ENCODE measurements at places on chromosomes 3 and 15.
A peak's percentile ranks its signal among the peaks of the same experiment; 100 is the strongest.

DNA sequence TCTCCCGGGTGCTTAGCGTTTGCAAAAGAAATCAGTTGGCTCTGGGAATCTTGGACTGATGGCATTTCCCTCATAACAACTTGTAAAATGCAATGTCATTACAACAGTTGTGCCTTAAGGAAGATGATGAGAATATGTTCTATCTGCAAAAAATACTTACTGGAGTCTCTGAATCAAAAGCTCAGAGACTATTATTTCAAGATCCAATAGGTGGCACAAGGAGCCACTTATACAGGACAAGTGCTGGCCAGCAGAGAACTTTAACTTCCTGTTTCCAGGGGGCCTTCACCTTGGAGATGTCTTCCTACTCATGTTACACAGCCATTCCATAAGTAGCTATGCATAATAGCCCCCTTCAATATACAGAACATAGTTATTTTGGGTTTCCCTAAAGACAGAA is 8.9 kb upstream of the RPS27L start:
- no peak for DNase-seq

GRCh38 chr15:50134524-50135024 is 15.5 kb upstream of the ATP8B4 start:
- peak; percentile 22 for DNase-seq

GRCh38 chr15:76376029-76376428 is 39.5 kb downstream of the ISL2 start:
- no peak for DNase-seq

DNA sequence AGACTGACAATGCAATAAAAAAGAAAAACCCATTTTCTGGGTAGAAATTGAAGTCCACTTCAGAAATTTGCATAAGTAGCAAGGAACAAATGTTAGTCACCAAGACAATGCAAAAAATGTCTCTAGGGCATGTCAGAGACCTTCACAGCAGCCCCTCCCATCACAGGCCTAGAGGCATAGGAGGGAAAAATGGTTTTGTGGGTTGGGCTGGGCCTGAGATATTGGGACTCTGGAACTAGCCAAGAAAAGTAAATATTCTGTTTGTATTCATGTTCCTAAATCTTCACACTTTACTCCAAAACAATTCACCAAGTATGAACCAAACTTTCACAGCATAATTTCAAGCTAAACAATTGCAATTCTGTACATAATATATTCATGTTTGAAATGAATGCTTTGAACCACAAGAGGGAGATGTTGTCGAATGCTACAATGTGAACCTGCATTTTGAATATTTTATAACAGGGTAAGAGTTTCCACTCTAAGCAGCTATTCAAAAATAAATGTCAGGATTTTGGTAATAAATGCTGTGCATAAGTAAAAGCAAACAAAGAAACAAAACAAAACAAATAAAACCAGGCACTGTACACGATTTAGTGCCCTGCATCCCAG is 429.2 kb downstream of the OTOL1 start:
- DNase-seq = no peak

- no peak for DNase-seq
These were observed 102.4 kb downstream of the ETFA start for GRCh38 chr15:76208786-76209424.

DNA sequence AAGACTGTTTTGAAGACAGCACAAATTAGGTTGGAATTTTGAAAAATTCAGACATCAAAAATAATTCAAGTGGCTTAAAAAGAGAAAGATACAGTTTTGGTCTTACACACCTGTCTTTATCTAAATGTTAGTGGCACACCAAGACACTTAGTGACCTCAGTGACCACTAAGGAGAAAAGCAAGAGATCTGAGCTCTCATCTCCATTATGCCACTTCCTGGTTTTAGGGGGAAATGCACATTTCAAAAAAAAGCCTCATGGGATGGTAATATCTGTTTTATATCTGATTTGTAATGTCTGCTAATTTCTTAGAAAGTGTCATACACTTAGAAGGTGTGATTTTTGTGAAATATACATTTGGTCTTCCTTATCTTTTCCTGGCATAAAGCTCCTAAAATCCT is 16.4 kb downstream of the IL12A start:
- no peak for DNase-seq

- DNase-seq = no peak
These were observed 13.2 kb upstream of the SLC6A6 start for GRCh38 chr3:14389166-14389606.

- DNase-seq = peak; percentile 6
These were observed at the start of gene CRTC3 for GRCh38 chr15:90529371-90530249. CRTC3 (plus strand) TSS chr15:90529923; CDS start chr15:90530072, 149 bp downstream.

- DNase-seq = no peak
These were observed 749.8 kb downstream of the NAALADL2 start for GRCh38 chr3:175608911-175609310.

DNA sequence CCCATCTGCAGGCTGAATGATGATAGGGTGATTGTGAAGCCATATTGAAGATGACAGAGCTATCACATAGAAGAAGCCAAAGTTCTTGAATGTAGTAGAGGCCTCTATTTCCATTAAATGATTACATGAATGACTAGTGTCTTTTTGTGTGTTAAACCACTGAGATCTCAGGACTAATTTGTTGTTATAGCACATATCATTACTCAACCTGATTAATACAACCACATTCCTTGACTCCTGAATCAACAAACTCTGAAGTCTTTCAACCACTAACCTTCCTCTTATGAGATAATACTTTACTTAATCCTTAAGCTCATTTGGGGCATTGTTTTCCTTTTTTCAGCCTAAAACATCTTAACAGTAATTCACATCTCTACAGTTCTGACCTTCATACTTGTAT is 564.5 kb upstream of the ADAMTS9 start:
- no peak for DNase-seq

DNA sequence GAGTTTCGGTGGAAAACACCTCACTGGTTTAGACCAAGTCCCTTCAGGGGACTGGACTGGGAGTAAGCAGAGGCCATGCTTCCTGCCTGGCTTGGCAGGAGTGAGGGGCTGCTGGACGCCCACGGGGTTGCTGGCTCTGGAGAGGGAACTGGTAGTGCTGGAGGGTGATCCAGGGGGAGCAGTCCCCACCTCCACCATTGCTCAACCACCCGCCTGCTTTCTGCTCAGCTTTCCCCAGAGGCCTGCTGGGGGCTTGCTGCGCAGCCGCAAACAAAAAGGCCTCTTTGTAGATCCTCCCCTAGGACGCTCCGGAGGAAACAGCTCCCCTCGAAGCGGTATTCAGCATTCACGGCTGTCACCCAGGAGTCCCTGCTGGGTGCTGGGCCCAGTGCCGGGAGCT is 33.5 kb downstream of the EBLN2 start:
- no peak for DNase-seq

- DNase-seq = no peak
These were observed 248.0 kb upstream of the LYSMD4 start for GRCh38 chr15:99981191-99981647.

- DNase-seq = no peak
These were observed 94.4 kb downstream of the TMCO5A start for GRCh38 chr15:38028869-38029268.

DNA sequence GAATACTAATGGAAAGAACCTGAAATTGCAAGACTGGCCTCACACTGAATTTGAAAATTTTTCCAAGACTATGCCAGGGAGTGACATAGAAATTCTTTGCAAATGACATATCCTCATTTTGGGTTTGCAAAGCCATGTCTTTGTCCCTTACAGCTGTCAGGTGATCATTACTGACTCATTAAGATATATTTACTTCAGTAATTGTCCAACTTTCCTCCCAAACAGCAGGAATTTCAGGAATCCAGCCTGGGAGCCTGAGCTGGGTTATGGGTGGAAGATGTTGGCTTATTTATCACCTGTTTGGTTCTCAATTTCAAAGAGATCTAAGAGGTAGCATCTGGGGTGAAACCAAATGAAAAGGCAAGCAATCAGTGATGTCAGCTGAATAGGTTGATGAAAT is 111.6 kb upstream of the ACP3 start:
- DNase-seq = no peak

DNA sequence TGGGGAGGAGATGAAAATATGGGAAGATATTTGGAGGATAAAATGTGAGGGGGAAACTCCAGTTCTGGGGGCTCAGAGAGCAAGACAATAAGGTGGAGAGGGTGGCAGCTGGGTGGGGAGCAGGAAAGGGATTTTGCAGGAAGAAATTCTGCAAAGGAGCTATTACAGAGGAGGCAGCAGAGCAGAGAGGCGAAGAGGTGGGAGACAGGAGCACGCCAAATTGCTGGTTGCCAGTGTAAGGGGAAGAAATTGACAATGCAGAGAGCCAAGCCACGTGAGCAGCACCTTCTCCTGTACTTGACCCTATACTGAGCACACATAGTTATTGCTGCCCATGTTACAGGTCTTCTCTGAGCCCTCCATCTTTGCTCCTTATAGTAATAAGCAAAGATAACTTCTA is 190.3 kb upstream of the ONECUT1 start:
- no peak for DNase-seq

DNA sequence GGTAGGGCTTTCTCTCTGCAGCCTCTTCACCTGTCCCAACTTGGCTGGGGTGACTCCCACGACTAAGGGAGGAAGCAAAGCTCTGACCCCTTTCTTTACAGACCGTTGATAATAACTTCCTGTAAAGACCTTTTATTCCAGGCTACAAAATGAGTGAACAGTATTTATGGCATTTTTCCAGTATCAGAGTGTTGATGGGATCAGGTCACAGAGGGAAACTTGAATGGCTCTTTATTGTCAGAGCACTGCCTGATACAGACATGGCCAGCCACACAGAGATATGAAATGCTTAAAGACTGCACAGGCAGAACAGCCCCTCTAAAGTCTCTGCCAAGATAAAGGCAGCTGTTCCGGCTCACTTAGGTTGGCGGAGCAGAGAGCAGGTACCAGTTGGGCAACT is 1033.9 kb upstream of the NR2F2 start:
- DNase-seq = peak; percentile 46

GRCh38 chr3:127914584-127914983 is 448 bp upstream of the KBTBD12 start:
- DNase-seq = no peak

GRCh38 chr3:43688245-43688650 is 2.5 kb upstream of the ABHD5 start:
- DNase-seq = no peak

GRCh38 chr15:57919754-57920153 is 145.8 kb downstream of the ALDH1A2 start:
- DNase-seq = no peak

- no peak for DNase-seq
These were observed 19.9 kb downstream of the TMEM62 start for GRCh38 chr15:43153269-43153668.

GRCh38 chr15:101326026-101326315 is 30.9 kb upstream of the SNRPA1 start:
- no peak for DNase-seq

DNA sequence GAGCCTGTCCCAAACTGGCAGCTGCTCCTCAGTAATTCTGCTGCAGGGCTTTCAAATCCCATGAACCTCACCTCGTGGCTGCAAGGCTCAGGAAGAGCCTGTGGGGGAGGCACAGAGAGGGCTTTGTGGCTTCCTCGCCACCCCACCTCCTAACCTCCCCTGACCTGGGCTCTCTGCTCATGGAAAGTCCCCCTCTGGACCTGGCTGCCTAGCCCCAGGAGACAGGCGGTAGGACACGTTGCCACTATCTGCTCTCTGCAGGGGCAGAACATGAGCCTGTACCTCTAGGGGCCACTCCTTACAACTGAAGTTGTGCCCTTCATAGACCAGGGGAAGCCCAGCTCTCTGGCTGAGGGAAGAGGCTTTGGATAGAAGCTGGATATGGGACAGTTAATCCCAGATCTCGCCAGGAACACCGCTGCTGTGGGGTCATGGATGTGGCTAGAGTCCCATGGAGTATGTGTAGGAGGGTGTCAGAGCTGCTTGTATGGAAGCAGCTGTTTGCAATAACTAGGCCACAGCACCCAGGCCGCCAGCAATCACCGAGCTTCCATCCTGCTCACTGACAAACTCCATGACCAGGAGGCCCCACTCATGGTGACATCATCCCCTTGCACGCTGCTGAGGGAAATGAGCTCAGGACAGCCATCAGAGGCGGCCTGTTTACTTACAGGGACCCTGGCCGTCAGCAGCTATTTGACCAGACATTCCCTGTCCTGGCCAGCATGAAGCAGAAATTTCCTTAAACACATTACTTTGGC is 34.0 kb upstream of the CILP start:
- peak; percentile 66 for DNase-seq

DNA sequence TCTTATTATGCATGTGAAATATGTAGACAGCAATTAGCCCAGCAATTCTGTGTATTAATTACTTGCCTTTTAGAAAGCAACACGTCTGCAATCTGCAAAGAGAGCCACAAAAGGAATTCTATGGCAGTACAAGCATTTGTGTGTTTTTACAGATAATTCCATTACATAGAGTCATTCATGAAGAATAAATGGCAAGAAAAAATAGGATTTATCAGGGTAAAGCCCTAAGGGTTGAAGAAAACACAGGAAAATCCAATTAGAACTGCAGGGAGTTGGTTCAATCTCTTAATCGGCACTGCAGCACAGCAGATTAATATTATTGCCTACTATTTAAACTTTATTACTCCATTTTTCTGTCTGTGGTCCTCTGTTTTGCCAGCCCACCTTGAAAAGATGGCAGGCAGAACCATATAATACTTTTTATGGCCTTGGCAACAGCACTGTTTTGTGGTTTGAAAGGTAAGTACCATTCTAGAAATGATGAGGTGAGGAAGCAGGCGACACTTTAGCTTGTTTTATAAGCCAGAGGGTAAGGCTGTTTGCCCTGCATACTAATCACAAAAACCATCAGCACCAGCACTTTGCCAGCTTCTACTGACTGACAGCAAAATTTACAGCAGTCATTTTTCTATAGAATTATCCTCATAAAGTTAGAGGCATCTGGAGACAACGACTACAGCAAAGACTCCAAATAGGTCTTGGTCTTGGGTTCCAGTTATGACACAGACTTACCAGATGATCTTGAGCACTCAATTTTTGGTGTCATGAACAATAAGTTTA is 638.2 kb upstream of the NAALADL2 start:
- DNase-seq = no peak

DNA sequence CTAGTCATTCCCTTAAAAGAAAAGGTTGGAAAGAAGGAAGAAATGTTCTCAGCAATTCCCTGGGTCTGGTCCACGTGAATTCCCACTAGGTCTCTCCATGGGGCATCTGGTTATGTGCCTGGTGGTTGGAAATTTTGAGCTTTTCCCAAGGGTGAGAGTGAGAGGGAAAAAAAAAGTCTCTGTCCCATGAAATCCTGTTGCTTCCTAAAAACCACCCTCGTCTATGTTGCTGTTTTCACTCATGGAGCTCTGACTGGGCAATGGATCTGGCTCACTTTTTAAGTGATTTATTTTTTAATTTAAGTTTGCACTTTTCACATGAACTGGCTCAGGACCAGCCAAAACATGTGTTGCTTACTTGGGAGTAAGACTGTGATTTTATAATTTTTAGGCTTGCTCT is 190.1 kb downstream of the CHST2 start:
- DNase-seq = peak; percentile 65

GRCh38 chr15:81863162-81863561 is 182.7 kb downstream of the MEX3B start:
- no peak for DNase-seq

- no peak for DNase-seq
These were observed 126.8 kb downstream of the KCNAB1 start for GRCh38 chr3:156246961-156247725.

DNA sequence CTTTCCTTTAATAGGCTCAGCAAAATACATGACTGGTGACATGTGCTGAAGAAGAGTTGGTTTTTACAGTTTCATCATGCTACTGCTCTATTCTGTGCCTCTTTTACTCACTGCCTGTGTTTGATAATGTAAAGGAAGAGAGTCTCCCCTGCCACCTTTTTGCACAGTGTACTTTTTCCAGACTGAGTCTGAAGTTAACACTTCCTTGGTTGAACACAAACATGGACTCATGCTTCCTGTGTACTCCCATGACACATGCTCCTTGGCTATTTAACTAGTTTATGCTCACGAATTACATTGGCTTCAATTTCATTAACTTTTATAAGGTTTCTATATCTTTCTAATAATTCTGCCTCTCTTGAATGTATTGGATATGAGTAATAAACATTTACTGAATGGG is 396.1 kb downstream of the VGLL3 start:
- no peak for DNase-seq
